ENCODE measurements at places on chromosomes 1 and 21. TPM values are rescaled to one million over a fixed set of nuclear protein-coding genes. Genes with fewer than 3 reads are reported as not detected.

CATSPERE gene
- 1.5 TPM for total RNA-seq

SLC27A3 gene
- total RNA-seq = 9.6 TPM

DNAJB4 gene
- 39.1 TPM for total RNA-seq

CA6 gene
- total RNA-seq = not detected

TTC24 gene
- total RNA-seq = not detected

IL20 gene
- total RNA-seq = not detected

MMEL1 gene
- total RNA-seq = 1.3 TPM

GRCh38 chr1:147613506-147613905, 56.8 kb downstream of the ACP6 start:
- no peak for DNase-seq

DNA sequence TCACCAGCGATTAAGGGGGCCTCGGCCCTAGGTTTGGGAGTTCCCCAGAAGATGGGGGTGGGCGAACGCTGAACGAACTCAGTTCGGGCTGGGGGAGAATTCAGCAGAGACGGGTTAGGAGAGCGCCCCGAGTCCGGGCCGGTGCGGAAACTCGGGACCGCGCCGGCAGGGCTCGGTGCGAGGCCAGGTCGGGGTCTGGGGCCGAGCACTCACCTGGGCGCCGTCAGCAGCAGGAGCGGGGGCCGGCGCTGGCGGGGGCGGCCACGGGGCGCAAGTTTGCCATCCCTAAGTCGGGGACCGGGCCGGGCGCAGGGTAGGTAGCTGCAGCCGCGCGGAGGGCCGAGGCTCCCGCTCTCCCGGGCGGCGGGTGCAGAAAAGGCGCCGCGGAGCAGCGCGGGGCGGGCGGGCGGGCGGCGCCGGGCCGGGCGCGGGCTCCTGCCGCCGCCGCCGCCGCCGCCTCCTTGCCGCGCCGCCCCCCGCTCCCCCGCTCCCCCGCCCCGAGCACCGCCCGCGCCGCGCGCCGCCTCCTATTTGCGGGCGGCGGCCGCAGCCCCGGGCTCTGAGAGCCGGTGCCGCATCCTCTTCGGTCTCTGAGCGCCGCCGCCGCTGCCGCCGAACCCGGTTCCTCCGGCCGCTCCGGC, 349 bp downstream of the ADGRB2 start:
- DNase-seq = no peak

GRCh38 chr1:224223819-224224714, 41.0 kb downstream of the DEGS1 start:
- DNase-seq = no peak

- DNase-seq = no peak
These were observed 664.4 kb downstream of the PTPRU start for GRCh38 chr1:29900712-29901111.

DNA sequence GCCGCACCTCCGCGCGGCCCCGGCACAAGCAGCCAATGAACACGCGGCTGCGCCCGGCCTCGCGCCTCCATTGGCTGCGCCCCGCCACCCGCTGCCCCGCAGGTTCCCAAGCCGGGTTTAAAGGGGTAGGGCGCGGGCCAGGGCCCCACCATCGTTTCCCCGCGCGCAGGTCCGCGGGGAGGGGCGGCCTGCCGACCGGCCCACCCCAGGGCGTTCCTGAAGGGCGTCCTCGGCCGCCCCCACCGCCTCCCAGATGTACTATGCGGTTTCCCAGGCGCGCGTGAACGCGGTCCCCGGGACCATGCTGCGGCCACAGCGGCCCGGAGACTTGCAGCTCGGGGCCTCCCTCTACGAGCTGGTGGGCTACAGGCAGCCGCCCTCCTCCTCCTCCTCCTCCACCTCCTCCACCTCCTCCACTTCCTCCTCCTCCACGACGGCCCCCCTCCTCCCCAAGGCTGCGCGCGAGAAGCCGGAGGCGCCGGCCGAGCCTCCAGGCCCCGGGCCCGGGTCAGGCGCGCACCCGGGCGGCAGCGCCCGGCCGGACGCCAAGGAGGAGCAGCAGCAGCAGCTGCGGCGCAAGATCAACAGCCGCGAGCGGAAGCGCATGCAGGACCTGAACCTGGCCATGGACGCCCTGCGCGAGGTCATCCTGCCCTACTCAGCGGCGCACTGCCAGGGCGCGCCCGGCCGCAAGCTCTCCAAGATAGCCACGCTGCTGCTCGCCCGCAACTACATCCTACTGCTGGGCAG, at the start of gene OLIG1:
Gene OLIG1 (plus strand): TSS at position 148 of the 750 bp plus-strand sequence. CDS start 106 bp downstream, at position 254.
- DNase-seq = peak; percentile 80

GRCh38 chr21:41835711-41836154, 43.4 kb downstream of the PRDM15 start:
- no peak for DNase-seq

Measured in cerebellum (tissue), 4 donors.